ENCODE measurements at places on chromosomes 6 and 20.

- DNase-seq, result no peak
Measured at GRCh38 chr6:15493437-15494168, 169.2 kb downstream of the DTNBP1 start.

DNA sequence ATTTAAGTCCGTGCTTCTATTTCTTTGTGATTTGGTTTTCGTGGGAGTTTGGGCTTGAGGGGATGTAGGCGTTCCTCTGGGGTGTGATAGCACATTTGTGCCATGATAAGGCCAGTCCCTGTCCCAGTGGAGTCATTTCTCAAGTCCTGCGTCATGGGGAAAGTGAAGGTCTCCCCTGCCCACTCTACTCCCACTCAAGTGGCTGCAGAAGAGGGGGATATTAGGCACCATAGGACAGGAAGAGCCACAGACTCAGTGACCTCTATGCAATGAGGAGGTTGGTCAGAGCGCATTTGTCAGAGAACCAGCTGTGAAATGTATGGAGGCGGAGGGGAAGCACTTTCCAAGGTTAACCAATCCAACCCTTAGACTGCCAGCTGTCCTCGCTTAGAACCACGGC, 51.9 kb upstream of the EDN1 start:
- DNase-seq, result no peak

DNA sequence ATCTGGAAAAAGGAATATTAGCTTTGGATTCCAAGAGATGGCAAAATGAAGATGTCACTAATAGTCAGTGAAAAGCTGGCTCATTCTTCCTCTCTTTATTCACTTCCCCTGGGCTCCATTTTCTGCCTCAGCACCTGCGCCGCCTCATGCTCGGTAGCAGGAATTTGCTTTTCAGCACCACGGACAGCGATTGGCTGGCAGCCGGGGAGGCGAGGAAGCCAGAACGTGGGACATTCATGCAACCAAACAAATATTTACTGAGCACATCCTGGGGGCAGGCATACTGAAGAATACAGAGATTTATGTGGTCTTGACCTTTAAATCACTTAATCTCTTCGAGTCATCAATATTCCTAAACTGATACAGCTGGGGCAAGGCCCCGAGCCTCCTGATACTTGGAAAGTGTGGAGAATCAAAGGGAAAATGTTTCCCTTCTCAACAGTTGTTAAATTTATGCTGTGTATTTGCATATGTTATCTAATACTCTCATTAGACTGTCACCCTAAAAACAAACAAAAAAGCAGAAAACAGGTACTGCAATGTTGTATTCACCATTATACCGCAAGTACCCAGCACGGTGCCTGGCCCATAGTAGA, 12.1 kb upstream of the PDYN start:
- peak; percentile 2 for DNase-seq

DNA sequence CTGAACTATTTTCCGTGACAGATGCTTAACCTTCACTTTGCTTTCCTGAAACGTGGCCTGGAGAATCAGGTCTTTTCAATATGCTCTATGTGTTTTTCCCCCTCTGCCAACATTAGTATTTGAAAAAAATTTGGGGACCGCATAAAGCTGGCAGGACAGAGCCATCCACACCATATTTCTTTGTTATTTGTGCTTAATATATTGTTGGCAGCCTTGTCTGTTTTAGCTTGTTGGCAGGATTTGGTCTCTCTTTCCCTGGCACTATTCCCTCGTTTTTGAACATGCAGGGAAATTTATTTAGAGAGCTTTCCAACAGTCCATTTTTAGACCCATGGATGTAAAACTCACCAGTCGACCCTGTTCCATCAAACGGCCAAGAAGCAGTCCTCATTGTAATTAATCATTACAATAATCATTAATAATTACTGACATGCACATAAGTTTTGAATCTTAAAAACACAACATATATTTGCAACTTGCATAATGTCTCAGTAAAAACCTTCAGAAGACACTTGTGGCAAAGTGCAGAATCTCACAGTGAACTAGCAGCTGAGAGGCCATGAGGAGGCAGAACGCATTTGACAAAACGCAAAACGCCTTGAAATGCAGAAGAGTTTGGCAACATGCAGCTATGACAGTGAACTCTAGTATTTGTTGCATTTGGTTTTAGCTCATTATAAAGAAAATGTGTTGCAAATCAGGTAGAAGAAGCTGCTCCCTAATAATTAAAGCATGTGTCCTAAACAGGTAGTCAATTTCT, 514.2 kb downstream of the C6orf118 start:
- DNase-seq, result no peak

GRCh38 chr6:112007254-112007653, 46.6 kb upstream of the CCN6 start:
- no peak for DNase-seq

DNA sequence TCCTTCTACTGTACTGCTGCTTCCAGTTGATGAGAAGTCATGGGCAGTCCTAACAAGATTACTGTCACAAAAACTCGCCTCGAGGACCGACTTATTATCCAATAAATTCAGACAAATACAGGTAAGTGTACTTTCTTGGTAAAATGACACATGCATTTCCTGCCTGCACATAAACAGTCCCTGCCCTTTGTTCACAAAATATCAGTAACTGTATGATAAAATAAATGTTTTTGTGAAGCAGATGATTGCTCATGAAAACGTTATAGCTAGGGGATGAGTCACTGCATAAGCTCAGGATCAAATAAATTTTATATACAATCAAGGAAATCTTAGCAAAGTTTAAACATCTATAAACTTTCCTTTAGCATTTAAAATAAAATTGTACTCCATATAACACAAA, 164.5 kb upstream of the RIPOR2 start:
- no peak for DNase-seq

DNA sequence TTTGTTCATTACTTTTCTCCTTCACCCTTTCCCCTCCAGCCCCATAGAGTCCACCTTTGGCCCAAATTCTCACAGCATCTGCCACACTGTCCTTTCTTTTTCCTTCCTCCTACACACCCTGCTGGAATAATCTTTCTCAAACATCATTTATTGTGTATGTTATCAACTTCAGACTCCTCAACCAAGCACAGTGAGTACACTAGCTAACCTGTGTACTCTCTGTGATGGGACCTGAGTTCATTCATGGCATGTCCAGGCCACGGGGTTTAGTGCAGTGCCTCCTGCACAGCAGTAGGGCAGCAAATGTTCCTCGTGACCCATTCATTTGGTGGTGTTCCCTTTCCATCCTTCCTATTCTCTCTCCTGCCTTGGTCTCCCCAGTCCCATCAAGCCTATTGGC, 7.1 kb upstream of the ARMC12 start:
- DNase-seq, result no peak

DNA sequence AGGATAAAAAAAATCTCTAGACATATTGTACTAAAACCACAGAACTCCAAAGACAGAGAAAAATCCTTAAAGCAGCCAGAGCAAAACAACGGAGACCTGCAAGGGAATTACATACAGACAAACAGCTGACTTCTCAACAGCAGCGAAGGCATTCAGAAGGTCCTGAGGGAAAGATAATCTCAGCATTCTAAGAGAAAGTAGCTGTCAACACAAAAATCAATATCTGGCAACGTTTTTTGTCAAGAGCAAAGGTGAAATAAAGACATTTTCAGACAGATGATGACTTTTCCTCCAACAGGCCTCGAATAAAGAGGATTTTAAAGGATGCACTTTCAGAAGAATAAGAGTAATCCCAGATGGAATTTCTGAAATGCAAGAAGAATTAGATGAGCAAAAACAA, 6.1 kb upstream of the SCGN start:
- DNase-seq, result no peak

DNA sequence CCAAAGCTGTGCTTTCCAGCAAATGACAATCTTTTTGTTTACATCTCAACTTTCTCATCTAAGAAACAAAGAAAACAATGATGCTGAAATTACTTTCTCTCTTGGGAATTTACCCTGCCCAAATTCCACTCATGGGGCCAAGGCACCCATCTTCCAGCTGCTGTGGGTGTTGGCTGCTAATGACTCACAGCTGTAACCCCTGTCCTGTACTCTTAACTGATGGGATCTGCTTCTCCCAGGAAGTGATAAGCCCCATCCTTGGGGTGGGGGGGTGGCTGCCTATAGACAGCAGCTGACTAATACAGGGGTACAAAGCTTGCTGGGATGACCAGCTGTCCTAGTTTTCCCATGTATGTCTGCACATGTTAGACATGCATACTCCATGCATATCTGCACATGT, 938.6 kb downstream of the C6orf118 start:
- no peak for DNase-seq

GRCh38 chr20:12925210-12925755, 83.5 kb upstream of the SPTLC3 start:
- no peak for DNase-seq

DNA sequence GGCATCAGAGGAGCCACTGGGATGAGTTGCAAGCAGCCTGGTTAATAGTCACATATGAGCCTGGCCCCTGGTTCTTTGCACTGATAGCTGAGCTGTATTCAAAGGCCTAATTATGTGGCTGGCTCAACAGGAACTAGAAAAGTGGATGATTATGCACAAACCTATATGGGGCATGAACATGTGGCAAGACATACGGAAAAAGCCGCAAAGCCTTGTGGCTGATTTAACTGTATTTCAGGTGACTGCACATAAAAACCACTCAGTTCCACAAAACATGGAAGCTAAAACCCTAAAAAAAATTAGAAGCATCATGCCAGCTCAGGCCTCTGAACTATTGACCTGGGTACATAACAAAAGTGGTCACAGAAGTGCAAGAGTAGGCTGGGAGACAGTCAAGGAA, 13.0 kb upstream of the MUC22 start:
- DNase-seq, result no peak

DNA sequence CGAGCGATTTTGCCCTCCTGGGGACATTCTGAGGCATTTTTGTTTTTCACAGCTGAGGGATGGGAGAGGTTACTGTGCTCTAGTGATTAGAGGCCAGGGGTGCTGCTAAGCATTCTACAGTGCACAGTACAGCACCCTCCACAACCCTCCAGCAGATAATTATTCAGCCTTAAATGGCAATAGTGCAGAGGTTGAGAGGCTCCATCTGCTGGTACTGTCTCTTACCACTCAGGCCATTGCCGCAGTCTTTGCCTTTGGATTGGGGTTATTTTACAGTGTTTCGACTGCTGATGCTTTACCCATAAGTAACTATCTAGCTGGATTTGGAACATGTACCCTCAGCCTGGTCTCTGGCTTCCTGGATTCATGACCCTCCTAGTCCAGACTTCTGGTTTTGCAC, 705.3 kb downstream of the KIF16B start:
- no peak for DNase-seq

DNA sequence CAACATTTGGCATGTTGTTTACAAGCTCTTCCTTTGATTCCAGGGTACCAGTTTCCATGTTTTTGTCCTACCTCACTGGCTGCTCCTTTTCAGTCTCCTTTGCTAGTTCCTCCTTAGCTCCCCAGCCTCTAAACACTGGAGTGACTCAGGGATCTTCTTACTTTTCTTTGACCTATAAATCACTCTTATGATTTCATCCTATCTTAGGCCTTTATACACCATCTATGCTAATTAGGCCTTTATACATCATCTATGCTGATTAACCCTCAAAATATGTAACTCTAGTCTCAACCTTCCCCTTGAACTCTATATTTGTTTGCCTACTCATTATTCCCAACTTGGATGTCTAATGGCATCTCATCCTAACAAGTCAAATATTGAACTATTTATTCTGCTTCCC, 9.5 kb downstream of the TMEM30A start:
- DNase-seq, result no peak

DNA sequence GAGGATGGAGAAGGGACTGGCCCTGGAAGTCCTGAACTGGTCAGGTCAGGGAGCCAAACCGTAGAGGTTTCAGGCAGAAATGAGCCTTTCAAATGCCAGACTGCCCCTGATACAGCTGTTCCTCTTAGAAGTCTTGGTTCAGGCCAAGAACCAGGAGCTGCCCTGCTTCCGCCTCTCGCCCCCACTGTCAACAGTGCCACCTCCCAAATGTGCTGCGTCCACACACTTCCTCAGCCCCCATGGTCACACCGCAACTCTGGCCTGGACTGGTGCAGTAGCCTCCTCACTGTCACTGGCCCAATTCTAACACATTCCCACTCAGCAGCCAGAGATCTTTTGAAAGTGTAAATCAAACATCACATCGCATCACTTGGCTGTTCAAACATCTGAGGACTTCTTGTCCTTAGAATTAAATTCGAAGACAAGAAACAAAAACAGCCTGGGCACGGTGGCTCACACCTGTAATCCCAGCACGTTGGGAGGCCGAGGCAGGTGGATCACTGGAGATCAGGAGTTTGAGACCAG, 69.7 kb downstream of the STK35 start:
- no peak for DNase-seq

GRCh38 chr20:59724457-59725366, 120.4 kb downstream of the PHACTR3 start:
- no peak for DNase-seq

GRCh38 chr6:32685603-32686002, 19.1 kb upstream of the HLA-DQB1 start:
- no peak for DNase-seq

GRCh38 chr6:104159045-104159618, 700.6 kb downstream of the HACE1 start:
- no peak for DNase-seq

GRCh38 chr6:119314885-119315272, 34.7 kb downstream of the MAN1A1 start:
- no peak for DNase-seq

DNA sequence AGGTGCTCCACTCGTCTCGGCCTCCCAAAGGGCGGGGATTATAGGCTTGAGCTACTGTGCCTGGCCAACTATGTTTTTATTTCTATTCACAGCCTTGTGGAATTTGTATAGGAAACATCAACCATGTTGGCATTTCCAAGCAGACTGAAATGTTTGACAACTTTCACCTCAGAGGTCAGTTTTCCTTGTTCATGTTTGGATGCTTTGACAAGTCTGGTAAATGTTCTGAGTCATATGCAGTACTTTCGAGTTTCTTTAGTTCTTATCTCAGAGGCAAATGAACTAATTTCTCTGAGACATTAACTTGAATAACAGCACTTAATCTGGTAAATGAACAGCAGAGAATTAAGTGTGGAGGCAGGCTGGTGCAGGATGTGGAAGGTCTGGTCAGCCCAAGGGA, 373.4 kb upstream of the SYNCRIP start:
- no peak for DNase-seq

- DNase-seq, result no peak
Measured at GRCh38 chr20:19515074-19515473, 243.0 kb upstream of the RIN2 start.

GRCh38 chr6:156852147-156852857, 75.1 kb downstream of the ARID1B start:
- no peak for DNase-seq

DNA sequence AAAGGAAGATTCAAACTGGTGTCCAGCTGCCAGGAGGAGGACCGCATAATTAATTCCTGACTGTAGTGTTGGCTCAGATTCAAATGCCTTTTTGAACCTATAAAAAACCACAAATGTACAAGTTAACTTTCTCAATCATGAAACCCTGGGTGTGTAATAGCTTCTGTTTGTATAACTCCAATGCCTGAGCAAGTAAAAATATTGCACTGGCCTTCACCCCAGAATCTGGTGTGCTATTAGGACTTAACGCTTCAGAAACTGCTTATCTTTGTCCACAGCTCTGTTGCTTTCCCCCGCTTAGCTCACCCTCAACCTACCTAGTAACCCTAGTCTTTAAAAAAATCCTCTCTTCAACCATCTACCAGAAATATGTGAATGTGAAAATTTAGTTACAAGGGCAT, 119.1 kb upstream of the MAP7 start:
- DNase-seq, result no peak

GRCh38 chr20:48735112-48735511, 92.7 kb downstream of the PREX1 start:
- DNase-seq, result no peak

- no peak for DNase-seq
Measured at GRCh38 chr6:150394899-150395295, 26.1 kb downstream of the IYD start.

Measured in activated CD8-positive, alpha-beta memory T cell treated with anti-CD3 and anti-CD28 coated beads for 4 hours (primary cell).